PC-9 (cell line): ENCODE measurements at places on chromosomes 7 and 10. TPM values are rescaled to one million over a fixed set of nuclear protein-coding genes. Genes with fewer than 3 reads are reported as not detected.

CRTAC1 gene
- not detected in 2 replicates for total RNA-seq

TMEM26 gene
- total RNA-seq: not detected in 2 replicates

CYP17A1 gene
- total RNA-seq: not detected in 2 replicates

ACSM6 gene
- total RNA-seq: not detected in 2 replicates

EBLN1 gene
- not detected in 2 replicates for total RNA-seq

IDI2 gene
- total RNA-seq: not detected in 2 replicates

ENTPD1 gene
- total RNA-seq: not detected in 2 replicates

FBXL13 gene
- total RNA-seq: 10.4 and 19.4 TPM in 2 replicates

HIBADH gene
- total RNA-seq: 72.4 and 73.9 TPM in 2 replicates

DIP2C gene
- total RNA-seq: 0.83 and 1.1 TPM in 2 replicates

CREB5 gene
- 1.0 and 2.1 TPM in 2 replicates for total RNA-seq

SVIL gene
- 166 and 171 TPM in 2 replicates for total RNA-seq

ATOH7 gene
- total RNA-seq: not detected in 2 replicates

HSPA12A gene
- total RNA-seq: 11.3 and 12.1 TPM in 2 replicates

SPRN gene
- not detected in 2 replicates for total RNA-seq

TMEM229A gene
- not detected in 2 replicates for total RNA-seq

CUBN gene
- total RNA-seq: 0.07 and 0.28 TPM in 2 replicates

AGR2 gene
- 34.2 and 76.1 TPM in 2 replicates for total RNA-seq

GDF2 gene
- total RNA-seq: not detected in 2 replicates

NPC1L1 gene
- 0.28 and 0.30 TPM in 2 replicates for total RNA-seq

HERC4 gene
- 115 and 116 TPM in 2 replicates for total RNA-seq
